ENCODE measurements at places on chromosomes 3 and 15. TPM values are rescaled to one million over a fixed set of nuclear protein-coding genes. Genes with fewer than 3 reads are reported as not detected.

DNA sequence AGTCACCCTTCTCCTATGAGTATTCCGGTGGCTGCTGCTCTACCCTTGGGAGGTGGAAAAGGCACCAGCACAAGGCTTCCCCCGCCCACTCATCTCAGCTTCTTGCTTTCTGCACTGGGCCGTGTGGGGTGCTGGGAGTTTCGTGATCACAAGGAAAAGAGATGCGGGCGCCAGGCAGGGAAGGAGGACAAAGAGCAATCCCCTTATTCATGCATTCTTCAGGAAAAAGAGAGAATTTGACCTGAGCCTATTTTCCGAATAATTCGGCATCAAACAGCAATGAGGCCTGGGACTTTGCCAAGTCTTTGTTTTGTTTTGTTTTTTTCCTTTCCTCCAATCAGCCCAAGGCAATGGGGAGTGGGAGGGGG, 102.2 kb upstream of the LPP start:
- no peaks in the 10 kb centered on the region for H3K36me3 ChIP-seq
- H3K27me3 ChIP-seq = no peaks in the 10 kb centered on the region
- H3K4me3 ChIP-seq = no peak overlapping the region
- H3K27ac ChIP-seq = no peak overlapping the region

- no peak for DNase-seq
- H3K27me3 ChIP-seq = peaks cover 1% of the 10 kb centered on the region
- peaks cover 4% of the 10 kb centered on the region for H3K36me3 ChIP-seq
- peak overlapping the region; percentile 89 for H3K27ac ChIP-seq
- no peak overlapping the region for H3K4me3 ChIP-seq
- peaks cover 10% of the 10 kb centered on the region for H3K4me1 ChIP-seq
Observed at GRCh38 chr3:149179220-149179619, 42.4 kb downstream of the CP start.

GRCh38 chr15:72098040-72098439, 19.9 kb downstream of the MYO9A start:
- H3K27ac ChIP-seq = no peak overlapping the region
- no peak for DNase-seq
- no peaks in the 10 kb centered on the region for H3K36me3 ChIP-seq
- H3K4me3 ChIP-seq = no peak overlapping the region
- peaks cover 3% of the 10 kb centered on the region for H3K27me3 ChIP-seq

The CPN2 gene
- not detected for total RNA-seq

- no peak overlapping the region for H3K27ac ChIP-seq
Observed at GRCh38 chr3:66472313-66473134, 28.3 kb downstream of the LRIG1 start.

DNA sequence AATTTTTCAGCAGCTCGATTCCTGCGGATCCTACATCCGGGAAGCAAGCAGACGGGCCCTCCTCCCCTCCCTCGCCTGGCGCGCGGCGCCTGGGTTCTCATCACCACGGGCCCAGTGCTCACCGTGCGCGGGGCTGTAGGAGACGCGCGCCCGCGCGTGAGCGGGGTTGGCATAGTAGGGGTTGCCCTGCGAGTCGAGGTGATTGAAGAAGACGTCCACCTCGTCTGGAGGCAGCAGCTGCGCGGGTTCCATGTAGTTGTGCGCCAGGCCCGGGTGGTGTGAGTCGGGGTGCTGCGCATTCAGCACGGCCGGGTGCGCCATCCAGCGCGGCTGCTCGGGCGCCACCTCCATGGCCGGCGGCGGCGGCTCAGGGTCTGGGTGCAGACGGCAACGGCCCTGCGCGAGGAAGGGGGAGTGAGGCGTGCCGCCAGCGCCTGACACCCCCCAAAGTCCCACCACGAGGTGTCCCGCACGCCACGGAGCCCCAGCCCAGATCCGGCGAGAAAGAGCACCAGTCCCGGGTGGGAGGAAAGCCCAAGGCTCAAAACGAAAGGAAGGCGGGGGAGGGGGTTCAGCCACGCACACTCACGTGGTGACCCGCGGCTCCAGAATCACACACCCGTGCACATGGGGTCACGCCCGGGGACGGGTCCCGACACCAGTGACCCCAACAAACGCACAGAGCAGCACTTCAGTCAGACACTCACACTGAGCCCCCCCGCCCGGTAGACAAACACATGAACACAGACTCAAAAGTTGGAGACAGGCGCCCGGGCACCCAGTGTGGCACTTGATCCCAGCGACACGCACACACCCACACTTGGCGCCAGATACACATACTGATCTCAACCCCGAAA, 6.1 kb downstream of the GATA2 start:
- H3K4me3 ChIP-seq = peak overlapping the region; percentile 98
- peaks cover 45% of the 10 kb centered on the region for H3K4me1 ChIP-seq
- no peak overlapping the region for H3K27ac ChIP-seq
- DNase-seq = peak; percentile 52
- H3K27me3 ChIP-seq = peaks cover 14% of the 10 kb centered on the region
- H3K36me3 ChIP-seq = peaks cover 17% of the 10 kb centered on the region

DNA sequence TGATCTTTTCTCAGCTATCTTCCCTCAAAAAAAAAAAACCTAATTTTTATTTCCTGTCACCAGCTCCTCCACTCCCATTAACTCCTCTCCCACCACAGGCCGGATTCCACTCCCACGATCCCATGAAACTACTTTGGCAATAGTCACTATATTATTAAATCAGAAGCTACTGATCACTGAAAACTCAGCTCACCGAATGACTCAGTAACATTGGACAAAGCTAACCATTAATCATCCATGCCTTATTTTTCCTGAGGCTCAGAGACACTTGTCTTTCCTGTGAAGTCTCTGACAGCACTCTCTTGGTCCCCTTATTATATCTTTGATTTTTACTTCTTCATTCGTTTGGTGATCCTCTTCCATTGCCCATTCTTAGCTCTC, 260.2 kb downstream of the CGGBP1 start:
- no peak for DNase-seq
- H3K27ac ChIP-seq = no peak overlapping the region
- H3K4me3 ChIP-seq = no peak overlapping the region
- H3K27me3 ChIP-seq = peaks cover 1% of the 10 kb centered on the region
- H3K36me3 ChIP-seq = no peaks in the 10 kb centered on the region

The TRIM42 gene
- total RNA-seq = not detected

DNA sequence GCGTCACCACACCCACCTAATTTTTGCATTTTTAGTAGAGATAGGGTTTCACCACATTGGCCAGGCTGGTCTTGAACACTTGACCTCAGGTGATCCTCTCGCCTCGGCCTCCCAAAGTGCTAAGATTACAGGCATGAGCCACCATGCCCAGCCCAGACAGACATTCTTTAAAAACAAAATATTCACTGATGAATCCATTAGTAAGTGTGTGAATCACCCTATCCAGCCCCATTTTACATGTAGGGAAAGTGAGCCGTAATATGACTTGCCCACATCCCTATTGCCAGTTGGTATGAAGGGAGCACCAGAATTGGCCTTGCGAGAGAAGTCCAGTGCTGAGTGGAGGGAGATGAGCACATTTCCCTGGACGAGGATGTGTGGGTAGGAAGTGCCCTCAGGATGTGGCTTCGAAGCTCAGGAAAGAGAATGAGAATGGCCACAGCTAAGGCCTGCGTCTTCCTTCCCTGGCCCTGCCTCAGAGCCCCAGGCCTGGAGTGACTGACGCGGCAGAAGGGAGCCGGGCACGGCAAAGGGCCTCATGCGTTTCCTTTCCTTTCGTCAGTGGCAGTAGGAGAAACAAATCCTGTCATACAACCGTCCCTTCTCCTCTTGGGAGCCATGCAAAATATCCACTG, 28.3 kb upstream of the ETV5 start:
- peak; percentile 45 for DNase-seq
- H3K36me3 ChIP-seq = no peaks in the 10 kb centered on the region
- no peak overlapping the region for H3K4me3 ChIP-seq
- H3K27me3 ChIP-seq = peaks cover 3% of the 10 kb centered on the region

The IL17RB gene
- total RNA-seq = 0.33 TPM

The CAPN3 gene
- total RNA-seq = 2.0 TPM

- H3K27me3 ChIP-seq = peaks cover 1% of the 10 kb centered on the region
- DNase-seq = no peak
- no peak overlapping the region for H3K27ac ChIP-seq
- H3K4me1 ChIP-seq = peaks cover 2% of the 10 kb centered on the region
- H3K36me3 ChIP-seq = peaks cover 11% of the 10 kb centered on the region
Observed at GRCh38 chr3:106827515-106828213, 549.6 kb upstream of the CCDC54 start.

GRCh38 chr15:87829332-87830050, 427.0 kb downstream of the NTRK3 start:
- H3K4me1 ChIP-seq = no peaks in the 10 kb centered on the region
- peaks cover 5% of the 10 kb centered on the region for H3K27me3 ChIP-seq
- no peak overlapping the region for H3K27ac ChIP-seq
- no peak for DNase-seq
- no peaks in the 10 kb centered on the region for H3K36me3 ChIP-seq

- H3K4me1 ChIP-seq = no peaks in the 10 kb centered on the region
- no peak overlapping the region for H3K4me3 ChIP-seq
- no peak for DNase-seq
- H3K36me3 ChIP-seq = no peaks in the 10 kb centered on the region
Observed at GRCh38 chr3:3503411-3503810, 295.8 kb upstream of the LRRN1 start.

DNA sequence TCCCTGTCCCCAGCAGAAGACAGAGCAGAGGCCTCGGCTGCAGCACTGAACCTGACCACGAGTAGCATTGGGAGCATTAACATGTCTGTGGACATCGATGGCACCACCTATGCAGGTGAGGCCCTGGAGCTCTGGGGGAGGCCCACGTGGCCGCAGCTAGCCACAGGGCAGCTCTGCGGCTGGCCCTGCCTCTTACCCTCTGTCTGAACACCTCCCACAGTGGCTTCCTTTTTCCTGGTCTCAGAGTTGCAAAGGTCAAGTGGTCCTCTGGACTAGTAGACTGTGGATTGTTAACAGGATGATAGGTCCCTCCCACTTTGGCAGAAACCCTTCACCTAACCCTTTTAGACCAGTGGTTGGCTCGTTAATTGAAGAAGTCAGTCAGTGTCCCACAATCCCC, 22.5 kb upstream of the CLK3 start:
- H3K27me3 ChIP-seq = peaks cover 4% of the 10 kb centered on the region
- DNase-seq = no peak
- H3K4me1 ChIP-seq = peaks cover 54% of the 10 kb centered on the region
- H3K36me3 ChIP-seq = peaks cover 28% of the 10 kb centered on the region
- peak overlapping the region; percentile 81 for H3K4me3 ChIP-seq

GRCh38 chr3:30258426-30259392, 347.7 kb upstream of the TGFBR2 start:
- H3K4me3 ChIP-seq = no peak overlapping the region
- no peak overlapping the region for H3K27ac ChIP-seq
- no peak for DNase-seq
- H3K4me1 ChIP-seq = peaks cover 16% of the 10 kb centered on the region

- no peak for DNase-seq
- no peaks in the 10 kb centered on the region for H3K4me1 ChIP-seq
- no peaks in the 10 kb centered on the region for H3K36me3 ChIP-seq
- H3K4me3 ChIP-seq = no peak overlapping the region
- H3K27ac ChIP-seq = no peak overlapping the region
- peaks cover 2% of the 10 kb centered on the region for H3K27me3 ChIP-seq
Observed at GRCh38 chr3:123075359-123075758, 8.5 kb downstream of the PDIA5 start.

DNA sequence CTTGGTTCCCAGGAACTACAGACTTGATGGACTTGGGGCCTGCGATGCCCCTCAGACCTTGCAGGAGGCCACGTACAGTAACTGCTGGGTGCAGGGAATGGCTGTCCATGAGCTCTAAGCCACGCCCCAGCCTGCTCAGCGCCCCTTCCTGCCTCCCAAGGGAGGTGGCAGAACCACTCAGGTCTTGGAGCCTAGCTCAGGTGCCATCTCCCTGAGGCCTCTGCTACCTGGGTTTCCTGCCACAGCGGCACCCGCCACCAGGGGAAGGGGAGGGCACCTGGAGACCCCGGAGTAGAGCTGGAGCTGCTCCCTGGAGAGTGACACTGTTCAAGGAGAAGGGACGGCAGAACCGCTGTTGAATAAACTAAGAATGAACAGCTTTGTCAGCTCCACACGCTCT, 77.8 kb upstream of the RPL32 start:
- DNase-seq = no peak
- H3K27me3 ChIP-seq = peaks cover 15% of the 10 kb centered on the region
- peaks cover 7% of the 10 kb centered on the region for H3K4me1 ChIP-seq
- no peak overlapping the region for H3K4me3 ChIP-seq
- H3K27ac ChIP-seq = no peak overlapping the region
- H3K36me3 ChIP-seq = peaks cover 21% of the 10 kb centered on the region

The ZDHHC19 gene
- 0.82 TPM for total RNA-seq

The SNAPC5 gene
- total RNA-seq = 16.2 TPM

DNA sequence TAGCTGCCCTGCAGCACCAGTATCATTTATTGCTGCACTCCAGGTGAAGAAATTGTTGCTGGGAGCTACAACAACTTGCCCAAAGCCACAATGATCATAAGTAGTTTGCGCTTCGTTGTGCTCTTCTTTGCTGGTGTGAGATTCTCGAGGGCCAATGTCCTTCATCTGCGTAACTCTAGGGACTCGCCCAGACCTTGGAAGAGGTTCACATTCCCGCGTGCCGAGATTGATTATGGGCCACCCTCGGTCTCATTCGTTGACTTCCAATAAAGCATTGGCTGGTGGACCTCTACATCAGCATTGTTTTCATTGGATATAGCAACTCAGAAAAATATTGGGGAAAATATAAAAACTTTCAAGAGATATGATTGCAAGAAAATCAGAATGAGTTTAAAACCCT, 423 bp upstream of the PHLDB2 start:
- H3K36me3 ChIP-seq = no peaks in the 10 kb centered on the region
- peak overlapping the region; percentile 89 for H3K4me3 ChIP-seq
- DNase-seq = no peak
- H3K27ac ChIP-seq = peak overlapping the region; percentile 80
- H3K27me3 ChIP-seq = peaks cover 2% of the 10 kb centered on the region

DNA sequence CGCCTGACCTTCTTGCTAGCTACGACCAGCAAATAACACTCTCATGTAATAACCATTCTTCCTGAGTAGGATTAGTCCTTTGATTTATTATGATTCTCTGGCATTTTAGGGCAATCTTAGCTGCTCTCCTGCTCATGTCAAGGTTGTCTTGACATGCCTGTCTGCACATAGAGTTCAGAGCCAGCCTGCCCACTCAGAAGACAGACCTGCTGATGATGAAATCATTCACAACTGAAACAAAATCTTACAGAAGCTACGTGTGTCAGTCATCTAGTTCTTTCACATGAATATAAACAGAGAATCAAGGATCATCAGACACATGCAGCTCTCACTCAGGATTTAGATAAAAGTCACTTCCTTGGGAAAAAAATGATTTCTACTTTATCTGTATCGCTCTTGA, 173.6 kb upstream of the LYSMD4 start:
- no peaks in the 10 kb centered on the region for H3K36me3 ChIP-seq
- H3K27me3 ChIP-seq = no peaks in the 10 kb centered on the region
- H3K4me1 ChIP-seq = no peaks in the 10 kb centered on the region
- H3K27ac ChIP-seq = no peak overlapping the region

The TMC3 gene
- not detected for total RNA-seq

DNA sequence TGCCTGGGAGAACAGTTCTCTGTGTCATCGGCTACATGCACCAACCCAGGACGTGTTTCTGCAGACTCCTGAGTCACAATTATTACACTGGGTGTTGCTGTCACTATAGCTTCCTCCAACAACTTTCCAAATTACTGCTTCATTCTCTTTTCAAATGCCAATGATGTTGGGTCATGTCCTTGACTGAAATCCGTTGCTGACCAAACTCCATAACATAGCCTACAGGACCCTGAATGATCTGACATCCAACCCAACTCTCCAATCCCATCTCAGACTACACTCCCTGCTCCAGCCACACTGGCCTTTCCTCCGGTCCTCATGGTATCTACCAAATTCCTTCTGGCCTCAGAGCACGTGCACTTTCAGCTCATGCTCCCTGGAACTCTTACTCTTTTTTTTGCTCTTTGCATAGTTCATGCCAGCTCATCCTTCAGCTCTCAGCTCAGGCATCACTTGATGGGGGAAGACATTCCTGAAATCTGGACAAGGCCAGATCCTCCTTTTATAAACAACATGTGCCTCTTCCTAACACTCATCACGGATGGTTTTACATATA, 108.8 kb upstream of the PTPRG start:
- H3K27ac ChIP-seq = no peak overlapping the region
- no peak overlapping the region for H3K4me3 ChIP-seq
- no peaks in the 10 kb centered on the region for H3K36me3 ChIP-seq
- H3K27me3 ChIP-seq = peaks cover 2% of the 10 kb centered on the region
